SK-N-MC (cell line): ENCODE measurements at places on chromosomes 2 and 18.

- DNase-seq, result no peak
Measured at GRCh38 chr2:114752425-114752824, 310.0 kb downstream of the DPP10 start.

- DNase-seq, result no peak
Measured at GRCh38 chr18:67783196-67783946, 266.9 kb upstream of the DSEL start.

DNA sequence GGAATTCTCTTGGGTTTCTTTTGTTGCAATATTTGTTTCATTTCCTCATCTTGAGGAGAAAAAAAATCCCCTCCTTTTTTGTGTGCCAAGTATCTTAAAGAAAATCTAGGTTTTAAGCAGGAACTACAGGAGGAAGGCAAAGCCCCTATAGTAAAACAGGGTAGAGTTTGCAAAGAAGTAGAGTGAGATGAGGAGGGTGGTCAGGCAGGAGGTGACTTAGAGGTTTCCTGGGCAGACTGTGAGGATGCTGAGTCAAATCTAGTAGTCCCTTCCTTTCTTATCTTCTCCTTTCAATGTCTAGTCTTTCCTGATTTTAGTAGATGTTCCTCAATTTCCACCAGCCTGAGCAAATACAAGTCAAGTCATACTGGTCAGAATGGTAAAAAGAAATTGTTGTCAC is 222.5 kb downstream of the PMAIP1 start:
- DNase-seq, result no peak

- no peak for DNase-seq
Measured at GRCh38 chr2:60295636-60295962, 257.9 kb downstream of the BCL11A start.

- no peak for DNase-seq
Measured at GRCh38 chr2:239773228-239774141, 251.7 kb downstream of the NDUFA10 start.

- DNase-seq, result no peak
Measured at GRCh38 chr2:218858671-218859555, 692 bp upstream of the WNT6 start.

GRCh38 chr2:134406311-134406710 is 152.4 kb downstream of the MGAT5 start:
- DNase-seq, result no peak

DNA sequence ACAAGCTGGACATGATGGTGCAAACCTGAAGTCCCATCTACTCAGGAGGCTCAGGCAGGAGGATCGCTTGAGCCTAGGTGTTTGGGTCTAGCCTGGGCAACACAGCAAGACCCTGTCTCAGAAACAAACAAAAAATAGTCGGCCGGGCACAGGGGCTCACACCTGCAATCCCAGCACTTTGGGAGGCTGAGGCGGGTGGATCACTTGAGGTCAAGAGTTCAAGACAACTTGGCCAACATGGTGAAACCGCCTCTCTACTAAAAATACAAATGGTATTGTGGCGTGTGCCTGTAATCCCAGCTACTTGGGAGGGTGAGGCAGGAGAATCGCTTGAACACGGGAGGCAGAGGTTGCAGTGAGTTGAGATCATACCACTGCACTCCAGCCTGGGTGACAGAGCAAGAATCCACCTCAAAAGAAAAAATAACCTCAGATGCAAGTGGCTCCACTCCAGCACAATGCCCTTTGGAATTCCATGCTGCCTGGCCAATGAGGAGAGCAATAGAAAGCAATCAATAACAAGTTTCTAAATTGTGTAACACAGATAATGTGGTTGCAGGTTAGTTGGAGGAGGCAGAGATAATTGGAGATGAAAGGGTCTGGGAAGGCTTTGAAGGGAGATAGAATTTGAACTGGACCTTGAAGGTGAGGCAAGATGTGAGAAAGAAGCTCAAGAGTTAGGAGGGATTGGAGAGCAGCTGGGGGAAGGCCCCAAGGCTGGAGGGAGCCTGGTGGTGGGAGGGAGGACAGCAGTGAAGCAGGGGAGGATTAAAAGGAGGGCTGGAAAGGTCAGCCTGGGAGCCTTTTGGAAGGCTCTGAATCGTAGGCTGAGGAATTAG is 6.0 kb downstream of the TTC31 start:
- DNase-seq, result no peak

DNA sequence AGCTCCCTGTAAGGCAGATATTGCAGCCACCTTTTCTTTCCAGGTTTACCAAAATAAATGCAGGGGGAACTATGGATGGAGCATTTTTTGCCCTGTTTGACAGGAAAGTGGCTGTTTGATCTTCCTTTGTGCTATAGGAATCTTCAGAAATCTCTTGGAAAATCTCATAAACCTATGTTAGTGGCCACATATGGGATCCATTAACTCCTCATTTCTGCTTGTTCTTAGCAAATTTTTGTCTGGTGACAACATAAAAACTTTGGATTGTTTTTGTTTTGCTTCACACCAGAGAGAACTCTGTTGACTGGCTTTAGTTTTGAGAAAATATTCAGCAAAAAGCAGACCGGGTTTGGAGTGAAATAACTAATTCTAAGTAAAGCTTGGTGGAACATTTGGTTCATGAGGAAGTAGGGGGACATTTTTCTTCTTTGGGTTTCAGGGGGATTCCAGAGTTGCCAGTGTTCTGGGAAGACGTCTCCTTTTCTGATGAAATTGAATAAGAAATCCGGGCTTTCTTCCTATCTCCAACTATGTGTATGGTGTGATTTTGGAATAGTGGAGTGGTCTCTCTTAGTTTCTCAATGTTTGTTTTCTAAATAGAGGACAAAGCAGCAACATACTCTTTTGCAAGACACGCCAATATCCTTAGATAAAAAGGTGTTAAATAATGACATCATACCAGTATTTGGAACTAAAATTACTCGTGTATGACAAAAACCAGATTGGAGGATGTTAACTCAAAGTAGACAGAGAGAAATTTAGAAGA is 174.4 kb downstream of the ICOS start:
- DNase-seq, result peak; percentile 20

- no peak for DNase-seq
Measured at GRCh38 chr2:77268626-77269025, 253.6 kb downstream of the LRRTM4 start.

DNA sequence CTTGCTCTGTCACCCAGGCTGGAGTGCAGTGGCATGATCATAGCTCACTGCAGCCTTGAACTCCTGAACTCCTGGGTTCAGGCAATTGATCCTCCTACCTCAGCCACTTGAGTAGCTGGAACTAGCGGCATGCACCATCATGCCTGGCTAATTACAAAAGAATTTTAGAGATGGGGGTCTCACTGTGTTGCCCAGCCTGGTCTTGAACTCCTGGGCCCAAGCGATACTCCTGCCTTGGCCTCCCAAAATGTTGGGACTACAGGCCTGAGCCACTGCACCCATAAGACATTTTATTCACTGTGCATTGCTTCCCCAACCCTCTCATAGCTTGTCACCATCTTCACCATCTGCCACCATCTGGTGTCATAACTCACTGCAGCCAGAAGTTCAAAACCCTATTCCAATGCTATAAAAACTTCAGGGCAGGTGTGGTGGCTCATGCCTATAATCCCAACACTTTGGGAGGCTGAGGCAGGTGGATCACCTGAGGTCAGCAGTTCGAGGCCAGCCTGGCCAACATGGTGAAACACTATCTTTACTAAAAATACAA is 78.7 kb downstream of the NCAPH start:
- no peak for DNase-seq

DNA sequence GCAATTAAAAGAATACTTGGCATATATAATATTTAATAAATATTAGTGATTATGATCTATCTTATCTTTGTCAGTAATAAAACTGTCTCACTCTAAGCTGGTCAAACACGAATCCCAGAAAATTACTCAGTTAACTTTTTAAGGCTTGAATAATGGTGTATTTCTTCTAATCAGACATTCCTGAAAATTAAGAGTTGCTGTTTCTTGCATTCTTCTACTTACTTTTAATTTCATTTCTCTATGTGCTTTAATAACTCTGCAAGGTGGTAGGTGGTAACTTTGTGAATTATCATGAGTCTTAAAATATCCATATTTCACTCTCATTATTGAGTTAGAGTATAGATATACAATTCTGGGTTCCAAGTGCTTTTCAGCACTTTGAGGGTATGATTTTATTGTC is 3.1 kb upstream of the SERPINB10 start:
- no peak for DNase-seq

- no peak for DNase-seq
Measured at GRCh38 chr2:36371070-36371874, 15.7 kb downstream of the CRIM1 start.

DNA sequence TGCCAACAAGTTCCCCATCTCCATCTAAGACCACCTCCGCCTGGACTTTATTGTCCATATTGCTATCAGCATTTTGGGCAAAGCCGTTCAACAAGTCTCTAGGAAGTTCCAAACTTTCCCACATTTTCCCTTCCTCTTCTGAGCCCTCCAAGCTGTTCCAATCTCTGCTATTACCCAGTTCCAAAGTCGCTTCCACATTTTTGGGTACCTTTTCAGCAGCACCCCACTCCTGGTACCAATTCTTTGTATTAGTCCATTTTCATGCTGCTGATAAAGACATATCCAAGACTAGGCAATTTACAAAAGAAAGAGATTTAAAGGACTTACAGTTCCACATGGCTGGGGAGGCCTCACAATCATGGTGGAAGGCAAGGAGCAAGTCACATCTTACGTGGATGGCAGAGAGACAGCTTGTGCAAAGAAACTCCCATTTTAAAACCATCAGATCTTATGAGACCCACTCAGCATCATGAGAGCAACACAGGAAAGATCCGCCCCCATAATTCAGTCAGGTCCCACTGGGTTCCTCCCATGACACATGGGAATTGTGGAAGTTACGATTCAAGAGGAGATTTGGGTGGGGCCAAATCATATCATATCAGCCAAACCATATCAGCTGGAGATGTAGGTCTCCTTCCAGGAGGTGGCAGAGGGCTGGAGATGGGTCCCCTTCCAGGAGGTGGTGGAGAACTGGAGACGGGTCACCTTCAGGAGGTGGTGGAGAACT is 19.8 kb upstream of the TXNDC2 start:
- no peak for DNase-seq

DNA sequence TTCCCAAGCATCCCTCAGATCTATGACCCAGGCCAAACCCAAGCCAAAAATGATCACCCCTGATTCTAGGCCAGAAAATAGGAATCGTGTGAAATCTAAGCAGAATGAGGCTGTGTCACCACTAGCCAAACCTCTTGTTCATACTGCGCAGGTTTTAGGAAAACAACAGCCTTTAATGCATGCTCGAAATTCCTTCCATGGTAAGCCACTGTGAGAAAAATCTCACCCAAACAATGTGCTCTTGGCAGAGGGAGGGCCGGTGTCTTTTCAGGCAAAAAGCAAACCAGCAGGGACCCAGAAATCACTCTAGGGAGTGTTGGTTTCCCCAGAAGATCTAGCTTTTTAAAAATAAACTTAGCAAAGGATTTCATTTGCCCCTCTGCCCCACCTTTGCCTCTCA is 71.2 kb upstream of the FOSL2 start:
- no peak for DNase-seq

DNA sequence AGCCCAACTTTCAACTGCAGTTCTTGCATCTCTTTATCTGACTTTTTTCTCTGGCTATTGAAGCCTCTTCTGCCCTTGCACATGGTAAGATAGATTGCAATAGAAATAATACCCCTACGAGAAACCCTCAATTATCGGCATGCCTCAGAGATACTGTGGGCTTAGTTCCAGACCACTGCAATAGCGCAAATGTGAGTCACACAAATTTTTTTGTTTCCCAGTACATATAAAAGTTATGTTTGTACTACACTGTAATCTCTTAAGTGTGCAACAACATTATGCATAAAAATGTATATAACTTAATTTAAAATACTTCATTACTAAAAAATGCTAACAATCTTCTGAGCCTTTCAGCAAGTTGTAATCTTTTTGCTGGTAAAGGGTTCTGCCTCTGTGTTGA is 124.7 kb downstream of the PDE1A start:
- DNase-seq, result no peak

GRCh38 chr2:108974674-108975073 is 14.3 kb downstream of the EDAR start:
- no peak for DNase-seq

DNA sequence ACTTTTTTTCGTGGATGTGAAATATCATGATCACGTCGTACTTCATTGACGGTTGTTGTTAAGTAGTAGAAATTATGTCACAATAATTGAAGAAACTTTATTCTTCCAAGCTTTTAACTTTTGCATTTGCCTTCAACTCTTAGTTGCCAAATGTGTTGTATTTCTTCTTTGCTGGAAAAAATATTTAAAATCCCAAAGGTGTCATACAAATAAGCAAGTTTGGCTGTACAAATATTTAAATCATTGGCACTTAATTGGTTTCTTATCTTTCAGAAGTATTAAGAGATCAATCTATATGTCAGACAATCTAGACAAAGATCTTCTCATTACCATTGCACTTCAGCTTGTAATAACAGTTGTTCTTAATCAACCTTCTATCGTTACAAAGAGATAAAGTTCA is 204.0 kb upstream of the HDAC4 start:
- no peak for DNase-seq

- no peak for DNase-seq
Measured at GRCh38 chr2:24594283-24594682, 103.2 kb downstream of the NCOA1 start.

- no peak for DNase-seq
Measured at GRCh38 chr18:78367996-78368395, 611.6 kb upstream of the SALL3 start.

DNA sequence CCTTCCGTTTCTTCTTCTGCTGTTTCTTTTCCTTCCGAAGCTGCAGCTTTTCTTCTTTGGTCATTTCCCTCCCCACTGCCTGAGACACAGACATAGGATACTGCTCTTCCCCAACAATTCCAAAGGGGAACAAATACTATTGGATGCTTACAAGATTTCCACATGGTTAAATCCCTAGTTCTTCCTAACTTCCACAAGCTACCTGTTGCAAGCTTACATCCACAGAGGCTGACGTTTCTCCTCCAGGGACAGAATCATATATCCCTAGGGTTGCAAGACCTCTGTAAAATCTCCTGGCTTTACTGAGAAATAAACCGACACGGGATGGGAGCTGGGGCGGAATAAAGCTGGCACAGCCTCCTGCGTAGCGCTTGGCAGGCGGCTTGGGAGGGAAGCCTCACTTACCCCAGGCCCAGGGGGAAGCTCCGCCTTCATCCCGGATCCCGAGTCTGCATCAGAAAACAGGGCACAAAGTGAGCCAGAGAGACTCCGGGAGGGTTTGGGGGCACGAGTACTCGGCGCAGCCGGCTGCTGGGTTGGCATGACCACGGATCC is 590 bp downstream of the EIF2B4 start:
- no peak for DNase-seq

- DNase-seq, result no peak
Measured at GRCh38 chr18:27312153-27312552, 127.0 kb upstream of the CHST9 start.

- no peak for DNase-seq
Measured at GRCh38 chr2:172635548-172635947, 79.7 kb downstream of the PDK1 start.

DNA sequence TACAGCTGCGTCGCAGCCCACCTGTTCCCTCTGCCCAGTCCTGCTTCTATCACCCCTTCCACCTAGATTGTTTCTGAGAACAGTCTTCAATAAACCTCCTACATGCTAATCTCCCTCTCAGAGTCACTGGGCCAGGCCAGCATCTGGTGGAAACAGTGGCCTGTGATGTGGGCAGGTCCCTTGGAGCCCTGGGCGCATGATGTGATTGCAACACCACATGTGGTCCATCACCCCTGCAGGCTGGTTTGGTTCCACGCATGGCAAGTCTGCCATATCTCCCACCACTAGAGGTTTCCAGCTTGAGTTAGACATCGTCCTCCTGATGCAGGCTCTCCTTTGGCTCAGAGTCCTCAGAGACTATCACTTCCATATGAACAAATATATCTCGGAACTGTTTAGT is 83.5 kb downstream of the PRKCE start:
- no peak for DNase-seq
